Stimulated activated CD8-positive, alpha-beta memory T cell treated with anti-CD3 and anti-CD28 coated beads, Interleukin-4, amount 100 ng/mL, for 1 hour (primary cell): ENCODE measurements at places on chromosomes 5 and 9.

DNA sequence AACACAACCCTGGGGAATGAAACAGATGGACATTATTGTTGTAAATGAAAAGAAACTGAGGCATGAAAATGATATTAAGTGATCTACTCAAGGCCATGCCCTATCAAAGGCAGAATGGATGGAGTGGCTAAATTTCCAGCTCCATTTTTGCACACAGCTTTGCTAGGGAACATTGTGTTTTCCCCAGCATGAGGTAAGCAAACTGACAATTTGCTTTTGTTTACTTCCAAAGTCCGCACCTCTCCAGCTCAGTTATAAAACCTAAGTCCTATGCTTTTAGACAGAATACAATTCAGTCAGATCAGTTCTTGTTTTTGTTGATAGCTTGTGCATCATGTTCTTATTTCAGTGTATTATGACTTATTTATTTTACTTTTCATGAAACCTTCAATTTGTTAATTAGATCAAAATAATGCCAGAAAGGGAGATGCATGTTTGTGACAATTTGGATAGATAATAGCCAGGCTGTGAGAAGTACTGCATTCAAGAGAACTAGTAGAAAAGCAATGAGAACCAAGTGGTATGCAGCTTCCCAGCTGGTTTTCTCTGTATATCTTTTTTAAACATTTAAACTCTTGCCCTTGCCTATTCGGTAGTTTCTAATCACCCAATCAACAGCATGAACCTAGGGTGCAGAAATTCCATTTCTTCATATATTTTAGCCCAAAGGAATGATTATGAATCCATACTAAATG, 380.8 kb downstream of the SPATA31D1 start:
- no peak for DNase-seq

- no peak for DNase-seq
Measured at GRCh38 chr5:61625681-61626621, 293.9 kb downstream of the ZSWIM6 start.

DNA sequence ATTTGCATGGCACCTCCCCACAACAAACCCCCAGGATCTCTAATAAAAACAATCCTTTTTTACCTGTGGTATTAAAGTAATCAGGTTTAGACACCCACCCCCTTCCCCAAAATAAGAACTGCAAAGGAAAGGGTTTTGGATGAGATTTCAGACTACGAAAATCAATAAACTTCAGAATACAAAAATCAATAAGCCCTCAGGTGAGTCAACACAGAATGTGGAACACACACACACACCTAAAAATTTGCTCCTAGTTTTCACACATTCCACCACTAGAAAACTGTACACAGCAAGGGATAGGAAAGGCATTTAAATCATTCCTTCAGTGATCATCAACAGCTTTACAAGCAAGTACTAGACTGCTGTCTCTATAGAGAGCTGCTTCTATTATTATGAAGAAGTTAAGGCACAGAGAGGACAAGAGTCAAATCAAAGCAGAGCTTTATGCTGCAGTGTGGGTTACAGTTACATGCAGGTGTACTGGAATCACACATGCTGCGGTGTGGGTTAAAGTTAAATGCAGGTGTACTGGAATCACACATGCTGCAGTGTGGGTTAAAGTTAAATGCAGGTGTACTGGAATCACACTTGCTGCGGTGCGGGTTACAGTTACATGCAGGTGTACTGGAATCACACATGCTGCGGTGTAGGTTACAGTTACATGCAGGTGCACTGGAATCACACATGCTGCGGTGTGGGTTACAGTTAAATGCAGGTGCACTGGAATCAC, 36.3 kb downstream of the PFDN1 start:
- no peak for DNase-seq

DNA sequence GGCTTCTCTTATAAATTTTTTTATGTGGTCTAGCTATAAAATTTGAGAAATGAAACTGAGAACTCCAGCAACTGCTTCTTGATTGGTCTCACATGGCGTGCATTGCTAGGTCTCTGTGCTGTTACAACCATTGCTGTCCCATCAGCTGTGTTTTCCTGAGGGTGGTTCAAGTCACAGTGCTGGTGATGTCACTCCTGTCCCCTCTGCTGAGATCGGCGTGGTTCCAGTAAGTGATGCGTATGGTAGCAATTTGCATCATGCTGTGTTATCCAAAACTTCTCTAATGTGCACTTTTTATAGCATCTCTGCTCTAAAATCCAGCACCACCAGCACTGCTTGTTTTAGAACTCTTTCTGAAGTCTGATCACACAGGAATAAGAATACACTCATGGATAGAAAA, 112.6 kb upstream of the ZNF608 start:
- no peak for DNase-seq

GRCh38 chr9:95441081-95441480, 75.7 kb downstream of the PTCH1 start:
- DNase-seq = no peak

- DNase-seq = no peak
Measured at GRCh38 chr9:97293207-97293721, 14.2 kb upstream of the CCDC180 start.

DNA sequence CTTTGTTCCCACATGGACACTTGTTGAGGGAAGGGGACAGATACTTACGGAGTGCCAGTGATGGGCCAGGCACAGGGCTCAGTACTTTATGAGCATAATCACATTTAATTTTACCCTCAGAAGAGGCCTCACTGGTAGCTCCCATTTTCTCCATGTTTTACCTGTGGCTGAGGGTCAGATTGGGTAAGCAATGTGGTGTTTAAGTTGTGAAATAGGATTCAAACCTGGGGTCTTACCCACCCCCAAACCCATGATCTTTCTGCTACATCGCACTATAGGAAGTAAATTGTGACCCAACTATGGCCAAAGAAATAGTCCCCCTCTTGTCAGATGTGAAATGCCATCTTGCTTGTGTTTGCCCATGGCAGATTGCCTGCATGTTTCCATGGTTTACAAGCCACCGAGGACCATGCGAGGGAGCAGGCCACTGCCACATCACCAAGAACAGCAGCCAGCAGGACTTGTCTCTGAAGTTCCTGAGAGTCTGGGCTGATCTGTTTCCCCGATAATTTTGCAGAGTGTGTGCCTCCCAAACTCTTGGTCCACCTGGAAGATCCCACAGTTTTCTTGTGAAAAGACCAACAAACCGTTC, 95.4 kb downstream of the MACROH2A1 start:
- no peak for DNase-seq

GRCh38 chr5:153122403-153122802, 368.1 kb upstream of the GRIA1 start:
- no peak for DNase-seq

GRCh38 chr9:86765746-86766430, 181.4 kb downstream of the GAS1 start:
- DNase-seq = no peak

DNA sequence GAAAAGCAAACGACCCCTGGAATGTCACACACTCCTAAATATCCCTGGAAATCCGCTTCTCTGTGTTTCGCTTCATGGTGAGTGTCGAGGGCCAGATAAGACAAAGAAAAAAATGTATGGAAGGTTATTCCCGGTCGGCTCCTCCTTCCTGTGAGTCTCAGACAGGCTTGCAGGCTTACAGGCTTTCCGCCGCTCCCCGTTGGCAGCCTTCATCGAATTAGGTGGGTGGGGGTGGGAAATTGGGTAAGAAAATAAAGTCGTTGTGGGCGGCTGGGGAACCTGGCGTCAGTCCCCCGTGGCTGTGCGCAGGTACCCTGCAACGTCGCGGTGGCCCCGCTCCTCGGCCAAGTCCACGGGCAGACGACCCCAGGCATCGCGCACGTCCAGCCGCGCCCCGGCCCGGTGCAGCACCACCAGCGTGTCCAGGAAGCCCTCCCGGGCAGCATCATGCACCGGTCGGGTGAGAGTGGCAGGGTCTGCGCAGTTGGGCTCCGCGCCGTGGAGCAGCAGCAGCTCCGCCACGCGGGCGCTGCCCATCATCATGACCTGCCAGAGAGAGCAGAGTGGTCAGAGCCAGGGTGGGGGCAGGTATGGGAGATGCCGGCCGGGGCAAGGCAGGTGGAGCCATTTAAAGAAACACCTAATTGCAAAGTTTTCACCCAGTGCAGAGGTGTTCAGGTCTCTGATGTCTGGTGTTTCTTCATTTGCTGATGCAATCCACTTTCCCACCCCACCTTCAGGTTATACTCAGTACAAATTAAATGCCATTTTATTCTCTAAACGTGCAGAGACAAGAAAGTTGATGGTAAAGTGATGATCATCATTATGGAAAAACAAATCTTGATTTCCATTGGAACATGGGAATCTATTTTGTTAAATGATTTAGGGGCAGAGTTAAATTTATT, 3.2 kb downstream of the CDKN2B start:
- no peak for DNase-seq

DNA sequence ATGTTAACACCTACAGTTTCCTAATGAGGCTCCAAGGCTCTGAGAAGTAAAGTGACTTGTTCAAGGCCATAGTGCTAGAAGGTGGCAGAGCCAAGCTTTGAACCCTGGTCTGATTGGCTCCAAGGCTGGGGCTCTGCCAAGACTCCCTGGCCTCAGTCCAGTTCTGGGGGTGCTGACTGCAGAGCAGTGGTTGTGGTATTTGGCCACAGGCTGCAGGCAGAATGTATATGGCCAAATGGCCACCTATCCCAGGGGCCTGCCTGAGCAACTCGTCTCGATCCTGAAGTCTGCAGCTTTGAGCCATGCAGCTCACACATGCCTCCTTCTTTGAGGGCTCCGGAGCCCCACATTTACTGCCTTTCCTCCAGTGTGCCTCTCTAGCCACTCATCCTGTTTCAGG, 9.7 kb upstream of the NEK6 start:
- DNase-seq = no peak

DNA sequence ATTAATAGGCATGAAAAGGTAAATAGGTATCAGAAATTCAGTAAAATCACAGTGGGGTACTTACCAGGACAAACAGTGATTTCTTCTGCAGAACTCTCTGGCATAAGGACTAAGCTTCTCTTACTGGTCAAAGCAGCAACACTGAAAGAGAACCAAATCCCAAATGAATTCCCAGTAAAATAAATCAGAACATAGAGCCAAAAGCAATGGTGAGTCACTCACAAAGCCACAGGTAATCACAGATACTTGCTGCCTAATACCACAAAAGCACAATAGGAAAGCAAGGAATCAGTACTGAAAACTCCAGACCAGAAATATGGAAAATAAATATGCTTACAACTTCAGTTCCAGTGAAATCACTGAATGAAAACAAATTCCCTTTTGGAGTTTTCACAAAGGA, 50.7 kb downstream of the UIMC1 start:
- DNase-seq = no peak

GRCh38 chr5:19874811-19875210, 113.2 kb downstream of the CDH18 start:
- no peak for DNase-seq

DNA sequence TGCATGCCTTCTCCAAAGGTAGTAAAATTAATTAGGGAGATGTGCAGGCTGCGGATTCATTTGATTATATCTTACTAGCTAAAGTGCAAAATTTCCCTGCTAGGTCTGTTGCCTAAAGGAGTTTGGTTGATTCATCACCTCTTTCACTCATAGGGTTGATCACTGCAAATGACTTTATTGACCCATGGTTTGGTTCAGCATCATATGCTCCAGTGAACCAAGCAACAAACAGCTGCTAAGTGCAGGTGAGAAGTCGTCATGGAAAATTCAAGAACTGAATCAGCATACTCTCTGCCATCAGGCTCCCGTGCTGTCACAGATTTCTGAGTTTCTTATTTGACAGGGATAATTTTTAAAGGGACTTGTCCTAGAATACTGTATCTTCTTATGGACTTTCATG, 571.8 kb upstream of the CDH18 start:
- DNase-seq = no peak

- no peak for DNase-seq
Measured at GRCh38 chr5:149392718-149393117, 13.6 kb upstream of the IL17B start.

DNA sequence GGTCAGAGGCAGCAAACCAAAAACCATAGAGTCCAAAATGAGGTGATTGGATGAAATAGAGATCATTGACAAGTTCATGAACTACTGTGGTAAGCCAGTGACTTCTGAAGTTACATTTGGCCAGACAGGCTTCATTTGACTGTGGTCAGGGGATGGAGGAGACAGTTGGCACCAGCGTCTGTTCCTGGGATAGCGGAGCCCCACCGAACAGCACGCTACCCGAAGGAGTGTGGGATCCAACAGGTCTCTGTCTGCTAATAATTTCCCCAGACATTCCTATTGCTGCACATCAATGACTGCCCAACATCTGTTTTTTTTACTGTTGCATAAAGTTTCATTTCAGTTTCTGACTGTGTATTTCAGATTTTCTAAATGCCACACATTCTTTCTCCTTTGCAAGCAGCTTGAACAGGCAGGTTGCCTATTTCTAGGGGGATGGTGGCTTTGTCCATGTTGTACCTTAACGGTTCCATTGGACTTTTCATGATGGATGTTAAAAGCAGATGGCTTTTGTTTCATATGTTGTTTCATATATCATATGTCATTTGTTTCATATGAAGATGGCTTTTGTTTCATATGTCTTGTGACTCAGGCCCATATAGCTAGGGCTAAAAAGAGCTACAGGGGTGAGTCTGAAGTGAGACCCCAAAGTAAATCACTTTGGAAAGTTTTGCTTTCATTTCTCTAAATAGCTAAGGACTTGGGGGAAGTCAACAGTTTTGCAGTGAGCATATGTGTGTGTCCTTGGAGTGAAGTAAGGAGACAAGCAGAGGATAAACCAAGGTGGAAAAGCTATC, 180.8 kb downstream of the GOLPH3 start:
- DNase-seq = no peak

DNA sequence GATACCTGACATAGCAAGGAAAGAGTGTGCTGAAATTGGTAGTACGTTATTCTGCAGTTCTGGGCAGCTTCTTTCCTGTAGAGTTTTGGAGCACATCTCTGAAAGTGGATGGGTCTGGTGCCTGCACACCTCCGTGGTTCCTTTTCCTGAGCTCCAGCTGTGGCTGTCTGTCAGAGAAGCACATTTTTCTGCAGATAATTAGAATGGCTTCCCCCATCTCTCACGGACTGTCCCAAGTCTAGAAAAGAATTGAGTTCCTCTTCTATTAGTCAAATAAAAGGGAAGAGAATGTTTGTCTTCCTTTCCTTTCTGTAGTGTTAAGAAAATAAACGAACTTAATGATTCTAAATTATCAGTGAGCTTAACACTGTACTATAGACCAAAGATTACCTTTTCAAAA, 55.7 kb downstream of the VCAN start:
- DNase-seq = no peak
